Hematopoietic multipotent progenitor cell (in vitro differentiated cells): ENCODE measurements at places on chromosomes 7 and 10. TPM values are rescaled to one million over a fixed set of nuclear protein-coding genes. Genes with fewer than 3 reads are reported as not detected.

GRCh38 chr10:29850371-29850770 is 209.0 kb downstream of the JCAD start:
- no peak for DNase-seq

Gene PPA1
- 57.4 TPM for total RNA-seq

DNA sequence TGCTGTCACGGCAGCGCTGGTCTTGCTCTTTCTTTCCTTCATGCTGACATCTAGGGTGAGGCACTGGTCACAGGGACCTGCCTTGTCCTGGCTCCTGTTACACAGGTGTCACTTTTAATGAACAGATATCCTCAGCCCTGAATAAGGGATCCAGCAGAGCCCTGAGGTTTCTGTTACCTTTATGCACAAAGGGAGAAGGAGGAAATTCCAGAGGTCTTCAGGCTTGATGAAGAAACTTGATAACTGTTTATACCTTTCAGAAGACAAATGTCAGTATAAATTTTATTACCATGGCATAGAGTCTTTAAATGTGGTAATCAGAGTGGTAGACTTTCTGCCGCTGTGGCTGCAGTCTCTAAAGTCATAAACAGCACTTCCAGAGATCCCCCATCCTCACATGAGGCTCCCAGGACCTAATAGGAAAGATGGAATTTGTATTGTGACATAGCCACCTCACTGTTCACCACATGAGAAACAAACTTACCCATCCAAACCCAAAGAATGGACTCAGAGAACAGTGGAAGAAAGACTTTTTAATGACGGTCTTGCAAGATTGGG is 2.7 kb downstream of the LRRC27 start:
- DNase-seq, result no peak

GRCh38 chr7:6221340-6222319 is 50.8 kb downstream of the CYTH3 start:
- no peak for DNase-seq

DNA sequence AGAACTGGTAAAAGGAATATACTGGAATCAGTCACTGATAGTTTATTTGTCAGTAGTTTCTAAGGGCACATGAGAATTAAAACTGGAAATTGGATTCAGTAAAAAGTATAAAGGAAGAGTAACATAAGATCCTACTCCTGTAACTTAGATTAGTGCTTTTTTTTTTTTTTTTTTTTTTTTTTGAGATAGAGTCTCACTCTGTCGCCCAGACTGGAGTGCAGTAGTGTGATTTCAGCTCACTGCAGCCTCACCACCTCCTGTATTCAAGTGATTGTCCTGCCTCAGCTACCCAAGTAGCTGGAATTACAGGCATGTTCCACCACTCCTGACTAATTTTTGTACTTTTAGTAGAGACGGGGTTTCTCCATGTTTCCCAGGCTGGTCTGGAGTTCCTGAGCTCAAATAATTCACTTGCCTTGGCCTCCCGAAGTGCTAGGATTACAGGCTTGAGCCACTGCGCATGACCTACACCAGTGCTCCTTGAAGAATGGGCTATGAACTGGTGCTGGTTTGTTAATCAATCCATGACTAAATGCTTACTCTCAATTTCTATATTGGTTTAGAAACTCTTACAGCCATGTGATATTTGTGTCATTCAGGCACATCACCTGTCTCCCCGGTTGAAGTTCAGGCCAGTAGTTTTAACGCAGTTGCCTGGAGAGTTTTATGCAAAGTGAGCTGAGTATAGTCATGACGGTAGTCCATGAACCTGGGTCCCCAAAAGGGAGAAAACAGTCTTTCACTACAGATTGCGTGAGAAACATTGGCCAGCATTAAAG is 65.0 kb downstream of the ZEB1 start:
- DNase-seq, result no peak

DNA sequence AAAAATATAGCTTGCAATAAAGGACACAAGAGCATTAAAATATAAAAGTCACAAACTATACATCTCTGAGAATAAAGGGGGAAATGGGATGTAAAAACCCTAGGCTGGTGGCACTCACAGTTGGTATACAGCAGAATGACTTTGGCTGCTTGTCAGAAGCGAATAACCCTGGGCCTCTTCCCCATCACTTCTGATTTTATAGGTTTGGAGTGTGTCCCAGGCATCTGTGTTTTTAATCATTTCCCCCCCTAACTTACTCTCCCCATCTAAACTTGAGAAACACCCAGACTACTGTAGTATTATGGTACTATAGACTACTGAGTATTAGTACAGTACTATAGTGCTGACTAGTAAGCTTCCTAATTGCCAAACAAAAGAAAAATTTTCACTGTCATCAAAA is 1.8 kb upstream of the RPA3 start:
- DNase-seq, result no peak

- no peak for DNase-seq
These were observed 4.6 kb downstream of the OAT start for GRCh38 chr10:124414076-124414475.

Gene CTBP2
- total RNA-seq, result 120 TPM

GRCh38 chr10:27072436-27073114 is 27.7 kb downstream of the ANKRD26 start:
- no peak for DNase-seq

DNA sequence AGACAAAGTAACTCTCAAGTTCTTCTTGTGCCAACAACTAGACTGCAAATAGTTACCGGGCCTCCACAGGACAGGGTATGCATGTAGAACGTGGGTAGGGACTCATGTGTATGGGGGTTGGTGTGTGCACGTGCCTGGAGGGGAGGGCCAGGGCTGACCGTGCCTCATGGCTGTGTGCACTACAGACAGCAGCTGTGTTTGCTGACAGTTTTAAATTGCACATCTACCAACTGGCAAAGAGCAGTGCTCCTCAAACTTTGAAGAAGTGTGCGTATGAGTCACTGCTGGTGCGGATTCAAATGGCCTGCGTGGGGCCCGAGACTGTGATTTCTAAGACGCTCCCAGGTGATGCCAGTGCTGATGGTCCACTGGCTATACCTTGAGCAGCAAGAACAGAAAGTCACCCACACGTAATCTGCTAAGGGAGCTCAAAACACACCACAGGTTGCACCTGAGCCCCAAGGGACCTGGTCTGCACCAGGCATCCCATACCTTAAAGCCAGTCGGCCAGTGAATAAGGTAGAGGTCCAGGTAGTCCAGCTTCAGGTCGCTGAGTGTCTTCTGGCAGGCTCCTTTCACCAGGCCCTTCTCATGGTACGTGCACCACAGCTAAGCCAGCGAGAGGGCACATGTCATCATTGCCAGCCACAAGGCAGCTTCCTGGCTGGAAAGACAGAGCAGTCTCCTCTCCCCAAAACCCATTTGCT is 8.5 kb downstream of the AKR1B1 start:
- DNase-seq, result no peak

DNA sequence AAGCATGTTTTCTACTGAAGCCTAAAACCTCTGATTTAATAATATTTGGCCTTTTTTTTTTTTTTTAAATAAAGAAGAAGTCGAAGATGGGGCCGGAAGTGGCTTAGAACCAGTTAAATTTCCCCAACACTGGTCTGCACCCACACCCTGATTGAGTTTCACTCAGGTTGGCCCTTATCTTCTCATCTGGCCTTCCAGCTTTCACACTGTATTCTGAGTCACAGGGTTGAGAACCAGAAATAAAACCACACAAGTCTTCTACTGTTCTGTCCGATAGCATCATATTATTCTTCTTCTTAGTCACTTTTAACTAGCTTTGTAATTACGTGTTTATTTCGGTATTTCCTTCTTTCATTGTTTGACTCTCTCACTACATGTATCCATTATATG is 9.9 kb downstream of the ZNF365 start:
- no peak for DNase-seq

DNA sequence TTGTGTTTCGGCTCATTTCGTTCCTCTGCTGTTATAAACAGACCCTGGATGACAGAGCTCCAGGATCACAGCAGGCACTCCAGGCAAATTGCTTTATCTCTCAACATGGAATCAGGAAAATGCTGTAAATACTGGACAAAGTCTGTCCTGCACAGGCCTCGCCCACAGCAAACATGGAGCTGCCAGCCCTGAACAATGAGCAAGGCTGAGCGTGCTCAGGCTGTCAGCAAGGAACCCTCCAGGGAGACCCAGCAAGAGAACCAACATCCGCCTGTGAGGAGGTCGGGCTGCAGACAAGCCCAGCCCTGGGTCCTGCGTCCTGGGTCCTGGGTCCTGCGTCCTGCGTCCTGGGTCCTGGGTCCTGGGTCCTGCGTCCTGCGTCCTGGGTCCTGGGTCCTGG is 180.8 kb downstream of the PTPRN2 start:
- no peak for DNase-seq

Gene CUBN
- total RNA-seq, result 3.2 TPM

Gene CALML5
- not detected for total RNA-seq

DNA sequence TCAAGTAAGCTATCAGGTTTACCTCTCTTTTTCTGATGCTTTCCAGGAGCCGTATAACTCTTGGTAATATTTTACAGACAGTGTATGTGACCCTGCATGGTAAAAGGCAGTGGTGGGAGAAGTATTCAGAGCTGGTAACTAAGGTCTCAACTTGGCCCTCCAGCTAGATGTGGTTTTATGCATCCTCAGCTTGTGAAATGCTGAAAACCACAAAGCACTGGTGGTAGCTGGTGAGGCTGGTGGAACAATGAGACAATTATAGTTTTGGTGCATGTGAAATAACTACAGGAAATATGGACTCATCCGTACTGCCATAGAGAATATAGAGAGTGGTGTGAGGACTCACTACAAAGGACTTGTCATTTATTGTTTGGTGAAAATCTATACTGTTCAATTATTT is 383.0 kb upstream of the PCDH15 start:
- DNase-seq, result no peak
